ENCODE measurements at places on chromosomes 5 and 9.
A peak's percentile ranks its signal among the peaks of the same experiment; 100 is the strongest.

DNA sequence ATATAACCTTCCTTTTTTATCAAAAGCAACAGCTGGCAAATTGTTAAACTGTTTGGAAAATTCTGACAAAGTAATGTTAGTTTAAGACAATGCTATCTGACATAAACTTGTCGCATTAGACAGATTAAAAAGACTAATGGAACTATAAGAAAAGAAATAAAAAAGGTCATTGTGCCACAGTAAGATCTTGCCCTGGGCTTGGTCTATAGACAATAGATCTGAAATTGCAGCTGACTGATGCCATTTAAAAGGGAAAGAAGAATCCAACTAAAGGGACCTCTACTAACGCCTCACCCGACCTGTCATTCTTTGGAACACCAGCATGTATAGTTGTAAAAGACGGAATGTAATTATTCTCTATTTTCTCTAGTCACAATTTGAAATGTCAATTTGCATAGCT, 644.4 kb upstream of the GRAMD2B start:
- DNase-seq, result no peak

DNA sequence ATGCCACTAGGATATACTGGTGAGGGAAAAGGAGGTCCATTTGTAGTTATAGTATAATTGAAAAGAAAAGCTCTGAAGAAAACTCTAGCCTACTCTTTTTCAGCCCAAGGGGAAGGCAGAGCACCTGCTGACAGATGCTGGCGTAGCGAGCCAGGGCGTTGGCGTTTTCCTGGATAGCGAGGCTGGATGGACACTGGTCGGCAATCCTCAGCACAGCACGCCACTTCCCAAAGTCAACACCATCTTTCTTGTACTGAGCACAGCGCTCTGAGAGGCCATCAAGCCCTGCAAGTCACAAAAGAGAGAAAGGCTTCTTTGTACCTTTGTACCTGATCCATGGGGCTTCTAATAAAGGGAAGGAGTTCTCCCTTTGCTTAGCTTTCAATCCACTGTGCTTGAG, 8.2 kb downstream of the ALDOB start:
- no peak for DNase-seq

- no peak for DNase-seq
These were observed 60.9 kb upstream of the SLC2A8 start for GRCh38 chr9:127336086-127336485.

DNA sequence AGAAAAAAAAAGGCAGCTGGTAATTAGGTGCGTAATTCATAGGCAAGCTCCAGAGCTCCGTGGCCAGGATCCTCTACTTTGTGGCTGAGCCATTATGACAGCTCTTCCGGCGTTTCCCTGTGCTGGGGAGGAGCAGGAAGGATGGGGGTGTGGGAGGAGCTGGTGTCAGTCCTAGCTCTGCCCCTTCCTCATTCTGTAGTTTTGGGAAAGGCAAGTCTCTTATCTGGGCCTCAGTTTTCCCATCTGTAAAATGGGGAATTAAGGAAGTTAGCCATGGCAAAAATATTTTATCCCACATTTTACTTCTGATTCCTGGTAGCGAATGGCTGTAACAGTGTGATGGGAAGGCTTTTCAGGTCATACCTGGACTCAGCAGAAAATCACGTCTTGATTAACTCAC, 81.1 kb downstream of the SEC61B start:
- DNase-seq, result no peak

DNA sequence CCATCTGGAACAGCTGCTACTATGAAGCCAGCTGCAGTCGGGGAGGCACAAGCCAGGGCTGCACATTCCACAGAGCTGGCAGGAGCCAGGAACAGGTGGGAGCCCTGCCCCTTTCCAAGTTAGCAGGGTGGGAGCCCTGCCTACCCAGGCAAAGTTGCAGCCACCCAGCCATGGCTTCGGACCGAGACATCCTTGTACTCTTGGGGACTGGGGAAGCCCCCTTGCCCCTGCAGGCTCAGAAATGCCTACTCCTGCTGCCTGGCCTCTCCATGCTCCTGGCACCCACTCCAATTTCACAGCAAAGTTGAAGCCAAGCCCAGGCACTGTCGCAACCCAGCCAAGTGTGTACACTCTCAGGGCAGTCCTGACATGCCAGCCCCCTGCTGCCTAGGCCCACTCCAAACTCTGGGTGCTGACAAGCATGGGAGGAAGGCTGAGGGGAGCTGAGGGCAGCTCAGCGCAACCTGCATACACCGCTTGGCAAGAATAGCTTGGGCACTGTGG, 165.1 kb downstream of the RNF180 start:
- DNase-seq, result no peak

DNA sequence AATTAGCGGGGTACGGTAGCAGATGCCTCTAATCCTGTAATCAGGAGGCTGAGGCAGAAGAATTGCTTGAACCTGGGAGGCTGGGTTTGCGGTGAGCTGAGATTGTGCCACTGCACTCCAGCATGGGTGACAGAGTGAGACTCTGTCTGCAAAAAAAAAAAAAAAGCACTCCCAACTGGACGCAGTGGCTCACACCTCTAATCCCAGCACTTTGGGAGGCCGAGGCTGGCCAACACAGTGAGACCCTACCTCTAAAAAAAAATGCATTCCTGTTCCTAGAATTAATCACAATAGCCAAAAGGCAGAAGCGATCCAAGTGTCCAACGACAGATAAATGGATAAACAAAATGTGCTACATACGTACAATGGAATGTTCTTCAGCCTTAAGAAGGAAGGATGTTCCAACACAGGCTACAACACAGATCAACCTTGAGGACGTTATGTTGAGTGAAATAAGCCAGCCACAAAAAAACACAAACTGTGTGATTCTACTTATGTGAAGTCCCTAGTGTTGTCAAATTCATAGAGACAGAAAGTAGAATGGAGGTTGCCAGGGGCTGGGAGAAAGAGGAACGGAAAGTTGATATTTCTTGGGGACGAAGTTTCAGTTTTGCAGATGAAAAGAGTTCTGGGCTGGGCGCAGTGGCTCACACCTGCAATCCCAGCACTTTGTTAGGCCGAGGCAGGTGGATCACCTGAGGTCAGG, 13.8 kb downstream of the FAM78A start:
- DNase-seq, result no peak

- no peak for DNase-seq
These were observed 719 bp downstream of the PAIP2 start for GRCh38 chr5:139342423-139342723.

- no peak for DNase-seq
These were observed 202.8 kb downstream of the SPOCK1 start for GRCh38 chr5:137296213-137296781.

- no peak for DNase-seq
These were observed 632.9 kb upstream of the TLE4 start for GRCh38 chr9:78938821-78939220.

DNA sequence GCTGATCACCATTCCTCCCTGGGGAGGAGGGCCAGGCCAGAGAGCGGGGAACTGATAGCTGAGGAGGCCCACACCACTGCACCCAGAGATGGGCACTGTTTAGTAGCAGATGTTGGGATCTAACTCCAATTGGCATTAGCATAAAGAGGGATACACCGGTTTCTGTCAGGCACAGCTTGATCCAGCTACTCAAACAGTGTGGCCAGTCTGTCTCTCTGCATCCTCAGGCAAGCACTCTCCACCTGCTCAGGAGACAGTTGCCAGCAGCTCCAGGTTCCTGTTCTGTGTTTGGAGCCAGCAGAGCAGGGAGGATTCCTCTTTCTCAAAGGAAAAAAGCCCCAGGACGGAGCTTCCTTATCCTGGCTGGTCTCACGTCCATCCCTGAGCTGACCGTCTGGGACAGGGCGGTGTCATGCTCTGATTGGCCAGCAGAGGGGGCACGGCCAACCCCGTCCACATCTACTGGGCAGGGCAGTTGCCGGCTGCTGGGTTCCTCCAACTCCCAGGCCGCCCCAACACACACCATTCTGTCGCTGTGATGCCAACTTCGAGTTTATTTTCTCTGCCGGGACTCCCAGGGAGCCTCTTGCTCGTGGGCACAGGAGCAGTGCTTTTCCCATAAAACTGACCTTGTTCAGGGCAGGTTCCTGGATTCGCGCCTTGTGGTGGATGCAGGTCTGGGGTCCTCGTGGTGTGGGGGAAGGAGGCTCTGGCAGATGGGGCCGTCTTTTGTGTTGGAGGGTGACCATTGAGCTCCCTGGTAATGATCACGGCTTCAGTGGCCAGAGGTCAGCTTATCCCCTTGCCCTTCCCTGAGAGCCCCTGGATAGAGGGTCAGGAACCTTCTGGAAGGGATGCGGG, 47.9 kb downstream of the COL5A1 start:
- peak; percentile 46 for DNase-seq

- DNase-seq, result no peak
These were observed 1282.7 kb upstream of the WWC1 start for GRCh38 chr5:167008705-167009104.

DNA sequence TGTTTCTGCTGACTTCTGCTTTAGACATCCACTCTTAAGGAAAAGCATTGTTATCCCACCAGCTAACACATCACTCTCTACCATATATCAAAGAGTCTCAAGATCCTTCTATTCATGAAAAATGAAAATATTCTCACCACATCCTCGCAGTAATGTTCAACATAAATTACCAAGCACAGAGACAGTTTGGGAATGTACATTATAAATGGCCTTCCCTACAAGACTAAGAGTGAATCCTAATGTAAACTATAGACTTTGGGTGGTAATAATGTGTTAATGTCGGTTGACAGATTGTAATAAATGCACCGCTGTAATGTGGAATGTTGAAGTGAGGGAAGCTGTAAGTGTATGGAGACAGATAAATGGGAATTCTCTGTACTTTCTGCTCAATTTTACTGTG, 27.1 kb upstream of the KCNIP1 start:
- no peak for DNase-seq

GRCh38 chr9:82021198-82021597, 32.6 kb downstream of the SPATA31D1 start:
- peak; percentile 82 for DNase-seq

GRCh38 chr5:136137497-136138220, 5.0 kb downstream of the SMAD5 start:
- DNase-seq, result no peak

DNA sequence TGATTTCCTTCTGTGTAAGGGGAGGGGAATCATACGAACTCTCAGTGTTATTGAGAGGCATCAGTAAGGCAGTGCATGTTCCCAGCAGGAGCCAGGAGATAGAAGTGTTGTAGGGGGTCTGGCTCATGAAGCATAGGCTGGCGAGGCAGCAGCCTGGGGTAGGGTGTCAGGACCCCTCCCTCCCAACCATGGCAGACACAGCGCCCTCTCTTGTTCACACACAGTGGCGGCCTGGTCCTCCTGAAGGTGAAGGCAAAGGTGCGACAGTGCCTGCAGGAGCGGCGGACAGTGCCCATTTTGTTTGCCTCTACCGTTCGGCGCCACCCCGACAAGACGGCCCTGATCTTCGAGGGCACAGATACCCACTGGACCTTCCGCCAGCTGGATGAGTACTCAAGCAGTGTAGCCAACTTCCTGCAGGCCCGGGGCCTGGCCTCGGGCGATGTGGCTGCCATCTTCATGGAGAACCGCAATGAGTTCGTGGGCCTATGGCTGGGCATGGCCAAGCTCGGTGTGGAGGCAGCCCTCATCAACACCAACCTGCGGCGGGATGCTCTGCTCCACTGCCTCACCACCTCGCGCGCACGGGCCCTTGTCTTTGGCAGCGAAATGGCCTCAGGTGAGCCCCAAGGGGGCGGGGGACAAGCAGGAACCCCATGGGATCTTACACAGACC, 4.7 kb downstream of the SLC27A4 start:
- DNase-seq, result no peak

GRCh38 chr9:87824216-87824875, 58.3 kb upstream of the SPATA31E1 start:
- DNase-seq, result no peak

GRCh38 chr5:139482050-139482889, at the start of gene STING1:
STING1 (minus strand) TSS chr5:139482758; CDS start chr5:139481704, 1,054 bp downstream.
- peak; percentile 96 for DNase-seq

DNA sequence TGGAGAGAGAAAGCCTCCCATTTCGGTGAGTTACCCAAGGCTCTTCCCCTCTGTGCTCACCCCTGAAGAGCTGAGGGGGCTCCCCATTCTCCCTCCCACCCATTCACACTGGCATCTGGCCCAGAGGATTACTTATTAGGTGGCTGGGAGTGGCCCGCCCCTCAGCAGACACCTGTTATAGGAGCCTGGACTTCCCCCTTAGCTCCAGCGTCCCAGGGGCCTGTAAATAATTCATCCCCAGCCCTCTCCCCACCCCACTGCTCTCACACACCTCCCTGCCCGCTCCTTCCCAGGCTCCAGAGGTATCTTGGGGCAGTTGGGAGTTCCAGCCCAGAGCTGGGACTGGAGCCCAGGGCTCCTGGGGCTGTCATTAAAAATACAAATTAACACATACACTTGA, 11.6 kb upstream of the SLC6A7 start:
- DNase-seq, result no peak

DNA sequence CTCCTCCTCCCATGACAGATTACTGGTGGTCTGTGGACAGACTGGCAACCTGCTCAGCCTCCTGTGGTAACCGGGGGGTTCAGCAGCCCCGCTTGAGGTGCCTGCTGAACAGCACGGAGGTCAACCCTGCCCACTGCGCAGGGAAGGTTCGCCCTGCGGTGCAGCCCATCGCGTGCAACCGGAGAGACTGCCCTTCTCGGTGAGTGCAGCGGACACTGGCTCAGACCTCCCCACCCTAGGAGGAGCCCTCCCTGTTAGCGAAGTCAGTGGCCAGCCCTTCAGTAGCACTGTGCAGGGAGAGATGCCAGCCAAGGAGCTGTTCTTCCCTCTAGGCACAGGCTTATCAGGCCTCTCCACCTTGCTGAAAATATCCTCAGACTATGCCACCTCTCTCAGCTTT, 143.5 kb downstream of the SAXO1 start:
- DNase-seq, result no peak

DNA sequence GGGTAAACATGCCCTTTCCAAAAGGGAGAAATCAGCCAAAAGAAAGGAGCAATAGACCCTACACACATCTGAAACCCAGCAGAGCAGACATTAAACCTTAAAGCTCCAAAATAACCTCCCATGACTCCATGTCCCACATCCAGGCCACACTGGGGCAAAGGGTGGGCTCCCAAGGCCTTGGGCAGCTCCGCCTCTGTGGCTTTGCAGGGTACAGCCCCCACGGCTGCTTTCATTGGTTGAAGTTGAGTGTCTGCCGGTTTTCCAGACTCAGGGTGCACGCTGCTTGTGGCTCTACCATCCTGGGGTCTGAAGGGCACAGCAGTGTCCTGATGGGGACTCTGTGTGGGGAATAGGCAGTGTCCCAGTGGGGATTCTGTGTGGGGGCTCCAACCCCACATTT, 146.5 kb downstream of the ZDHHC21 start:
- DNase-seq, result no peak

GRCh38 chr9:85007748-85008147, 338.2 kb downstream of the NTRK2 start:
- no peak for DNase-seq

GRCh38 chr5:139038613-139039305, 159.4 kb downstream of the SIL1 start:
- no peak for DNase-seq

- peak; percentile 68 for DNase-seq
These were observed 105.3 kb downstream of the PAX5 start for GRCh38 chr9:36928670-36929349.

GRCh38 chr5:6411141-6411540, 32.8 kb upstream of the MED10 start:
- no peak for DNase-seq

Data from LoVo (cell line).